ENCODE measurements at places on chromosomes 1 and 21. TPM values are rescaled to one million over a fixed set of nuclear protein-coding genes. Genes with fewer than 3 reads are reported as not detected.

The IFI44 gene
- 3.7 TPM for total RNA-seq

The FMN2 gene
- total RNA-seq, result not detected

The CFAP45 gene
- total RNA-seq, result 1.2 TPM

The CD1E gene
- total RNA-seq, result not detected

The CCDC30 gene
- 1.9 TPM for total RNA-seq

The SLC30A2 gene
- not detected for total RNA-seq

The POU2F1 gene
- total RNA-seq, result 14.0 TPM

The TNFRSF14 gene
- total RNA-seq, result 141 TPM

All from activated CD8-positive, alpha-beta memory T cell treated with anti-CD3 and anti-CD28 coated beads for 36 hours (primary cell).